RKO (cell line): ENCODE measurements at places on chromosomes 7 and 10.

DNA sequence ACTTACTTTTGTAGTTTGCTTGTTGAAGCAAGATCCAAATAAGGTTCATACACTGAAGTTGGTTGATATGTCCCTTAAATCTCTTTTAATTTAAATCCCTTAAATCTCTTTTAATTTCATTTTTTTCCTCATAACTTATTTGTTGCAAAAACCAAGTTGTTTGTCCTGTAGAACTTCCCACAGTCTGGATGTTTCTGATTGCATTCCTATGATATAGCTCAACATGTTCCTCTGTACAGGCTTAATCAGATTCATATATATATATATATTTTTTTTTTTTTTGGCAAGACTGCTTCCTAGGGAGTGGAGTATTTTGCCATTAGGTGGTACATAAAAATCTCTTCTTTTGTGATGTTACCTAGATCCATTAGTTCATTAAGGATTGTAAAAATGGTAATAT is 174.9 kb upstream of the MKLN1 start:
- no peak for DNase-seq

GRCh38 chr7:155869784-155870076 is 57.5 kb upstream of the SHH start:
- DNase-seq, result no peak

DNA sequence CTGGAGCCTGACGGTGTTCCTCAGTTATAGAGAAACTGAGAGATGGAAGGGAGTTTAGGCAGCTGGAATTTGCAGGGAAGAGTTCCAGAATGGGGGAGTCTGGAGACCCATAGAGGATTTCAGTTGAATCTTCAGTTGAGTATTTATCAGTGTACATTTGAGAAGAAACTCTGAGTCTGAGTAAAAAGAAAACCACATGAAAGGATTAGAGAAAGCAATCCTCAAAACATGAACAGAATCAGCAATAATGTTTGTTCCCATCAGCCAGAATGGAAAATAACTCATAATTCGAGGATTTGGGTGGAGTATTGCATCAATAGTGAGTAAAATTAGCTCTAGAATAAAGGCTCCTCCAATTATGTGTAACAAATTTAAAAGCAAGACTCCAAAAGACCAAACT is 130.0 kb upstream of the AHR start:
- no peak for DNase-seq

- DNase-seq, result no peak
These were observed 71.8 kb downstream of the HHEX start for GRCh38 chr10:92761571-92761970.

- DNase-seq, result no peak
These were observed 283.0 kb downstream of the USP6NL start for GRCh38 chr10:11328264-11329061.

DNA sequence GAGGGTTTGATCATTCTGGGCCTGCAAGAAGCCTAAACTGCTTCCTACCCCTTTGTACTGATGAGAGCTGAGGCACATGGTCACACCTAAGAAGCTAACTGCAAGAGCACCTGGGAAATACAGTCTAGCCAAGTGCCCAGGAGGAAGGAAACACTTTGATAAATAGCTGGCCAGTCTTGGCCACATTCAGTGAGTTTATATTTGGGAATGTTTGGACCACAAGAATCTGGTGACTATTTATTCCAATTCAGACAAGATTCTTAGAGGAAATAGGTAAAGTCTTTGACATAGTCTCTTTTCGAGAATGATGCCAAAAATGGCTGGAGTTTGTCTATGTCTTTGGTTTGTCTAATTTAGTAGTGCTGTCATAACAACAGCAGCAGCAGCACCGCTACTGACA is 213.6 kb downstream of the KIF20B start:
- DNase-seq, result no peak

DNA sequence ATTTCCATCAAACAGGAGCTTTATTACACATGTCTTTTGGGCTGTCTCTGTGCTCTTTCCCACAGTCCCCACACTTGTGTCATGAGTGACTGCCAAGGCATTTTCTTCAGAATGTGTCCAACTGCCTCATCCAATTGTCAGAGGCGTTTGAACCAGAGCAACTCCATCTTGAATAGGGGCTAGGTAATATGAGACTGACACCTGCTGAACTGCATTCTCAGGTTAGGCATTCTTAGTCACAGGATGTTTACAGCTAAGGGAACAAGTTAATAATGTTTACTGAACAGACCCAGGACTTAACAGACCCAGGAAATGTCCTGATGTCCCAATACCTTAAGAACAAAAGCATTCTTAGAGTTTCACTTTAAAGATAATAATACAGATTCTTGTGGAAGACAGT is 595.5 kb downstream of the REEP3 start:
- DNase-seq, result no peak

DNA sequence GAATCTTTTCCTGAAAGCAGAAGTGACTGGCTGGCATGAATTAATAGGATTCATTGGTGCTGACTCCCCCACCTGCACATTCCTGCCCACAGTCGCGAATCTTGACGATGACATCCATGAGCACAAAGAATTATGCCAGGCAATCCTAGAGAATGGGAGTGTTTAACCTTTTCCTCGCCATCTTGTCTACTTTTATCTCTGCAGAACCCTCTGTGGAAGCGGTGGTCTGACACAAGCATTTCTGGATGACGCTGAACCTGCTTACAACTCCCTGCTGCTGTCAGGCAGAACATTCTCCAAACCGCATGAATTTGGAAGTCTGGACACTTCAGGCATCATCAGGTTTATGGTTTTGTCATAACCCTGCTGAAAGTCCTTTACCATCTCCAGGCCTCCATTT is 36.5 kb downstream of the KLF6 start:
- DNase-seq, result no peak

DNA sequence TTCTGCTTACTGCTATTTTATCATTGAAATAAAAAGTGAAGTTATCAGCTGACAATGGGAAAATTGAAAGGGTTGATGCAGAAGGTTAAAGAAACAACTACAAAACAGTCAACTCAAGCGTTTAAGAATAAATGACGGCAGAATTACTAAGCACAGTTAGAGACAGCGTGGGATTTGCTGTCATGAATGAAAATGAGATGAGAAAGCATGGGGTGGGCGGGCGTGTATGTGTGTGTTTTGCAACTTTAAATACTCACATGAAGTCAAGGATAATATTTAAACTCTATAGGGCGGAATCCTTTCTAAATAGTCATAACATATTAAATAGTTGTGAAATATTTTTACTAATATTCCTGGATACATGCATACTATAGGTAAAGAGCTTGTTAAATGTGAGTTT is 450.8 kb downstream of the ETV1 start:
- no peak for DNase-seq

DNA sequence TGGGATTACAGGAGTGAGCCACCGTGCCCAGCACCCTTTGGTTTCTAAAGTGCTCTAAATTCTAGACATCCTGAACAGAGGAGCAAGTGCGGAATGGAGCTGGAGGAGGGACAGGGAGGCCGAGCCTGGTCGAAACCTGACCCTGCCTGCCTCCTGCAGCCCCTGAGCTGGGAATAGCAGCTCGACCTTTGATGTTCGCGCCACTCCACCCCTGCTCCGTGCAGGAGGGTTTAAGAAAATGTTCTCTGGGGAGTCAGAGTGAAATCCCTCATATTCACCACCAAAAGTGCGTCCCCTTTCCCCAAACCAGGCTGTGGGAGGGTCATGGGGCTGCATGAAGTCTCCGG is 1.8 kb downstream of the PGAM2 start:
- no peak for DNase-seq

GRCh38 chr7:105677817-105678573 is 96.7 kb upstream of the EFCAB10 start:
- DNase-seq, result no peak

- DNase-seq, result no peak
These were observed 33.9 kb downstream of the LIPJ start for GRCh38 chr10:88620441-88620840.

DNA sequence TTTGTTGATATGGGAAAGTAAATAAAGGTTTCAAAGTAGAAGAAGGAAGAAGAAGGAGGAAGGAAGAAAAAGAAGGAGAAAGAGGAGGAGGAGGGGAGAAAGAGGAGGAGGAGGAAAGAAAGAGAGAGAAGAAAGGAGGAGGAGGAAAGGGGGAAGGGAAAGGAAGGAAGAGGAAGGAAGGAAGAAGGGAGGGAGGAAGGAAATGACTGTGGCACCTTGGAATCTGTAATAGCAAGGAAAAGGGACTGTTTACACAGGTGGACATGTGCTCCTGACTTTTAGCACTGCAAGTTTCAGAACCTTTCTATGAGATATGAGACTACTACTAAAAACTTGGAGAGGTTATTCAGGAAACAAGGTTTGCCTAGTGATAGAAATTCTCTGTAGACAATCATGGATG is 153.2 kb downstream of the BTAF1 start:
- no peak for DNase-seq

DNA sequence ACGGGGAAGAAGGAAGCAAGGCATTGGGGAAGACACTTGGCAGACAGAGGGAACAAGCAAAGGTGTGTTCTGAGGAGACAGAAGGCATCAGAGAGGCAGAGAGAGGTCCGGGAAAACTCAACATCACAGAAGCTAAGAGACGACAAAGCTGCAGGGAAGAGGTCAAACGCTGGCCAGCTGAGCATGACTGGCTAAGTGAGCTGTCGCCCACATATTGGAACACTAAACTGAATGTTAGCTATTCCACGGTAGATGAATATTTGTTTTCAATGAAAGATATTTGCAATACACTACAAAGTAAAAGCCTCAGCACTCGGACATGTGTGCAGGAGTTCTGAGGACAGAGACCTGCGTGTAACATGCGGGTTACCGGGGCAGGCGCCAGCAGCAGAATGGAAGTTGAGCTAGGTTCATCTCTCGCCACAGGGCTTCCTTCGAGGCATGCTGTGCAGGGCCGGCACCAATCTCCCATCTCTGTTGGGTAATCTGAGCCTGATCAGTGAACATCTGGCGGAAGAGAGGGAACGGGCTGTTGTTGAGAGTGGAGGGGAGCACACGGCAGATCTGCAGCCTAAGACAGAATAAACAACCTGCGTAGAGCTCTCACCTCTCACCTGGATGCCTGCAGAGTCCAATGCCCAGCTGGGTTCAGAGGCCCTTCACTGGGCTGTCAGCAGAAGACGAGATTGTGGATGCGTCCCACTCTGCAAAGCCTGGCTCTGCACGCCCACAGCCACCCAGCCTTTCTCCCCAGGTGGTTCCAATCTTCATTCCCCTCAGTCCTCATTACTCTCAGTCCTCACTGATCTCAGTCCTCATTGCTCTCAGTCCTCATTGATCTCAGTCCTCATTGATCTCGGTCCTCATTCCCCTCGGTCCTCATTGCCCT is 35.9 kb downstream of the INSIG1 start:
- no peak for DNase-seq

- DNase-seq, result no peak
These were observed 383.1 kb upstream of the VSTM2A start for GRCh38 chr7:54159088-54159487.

DNA sequence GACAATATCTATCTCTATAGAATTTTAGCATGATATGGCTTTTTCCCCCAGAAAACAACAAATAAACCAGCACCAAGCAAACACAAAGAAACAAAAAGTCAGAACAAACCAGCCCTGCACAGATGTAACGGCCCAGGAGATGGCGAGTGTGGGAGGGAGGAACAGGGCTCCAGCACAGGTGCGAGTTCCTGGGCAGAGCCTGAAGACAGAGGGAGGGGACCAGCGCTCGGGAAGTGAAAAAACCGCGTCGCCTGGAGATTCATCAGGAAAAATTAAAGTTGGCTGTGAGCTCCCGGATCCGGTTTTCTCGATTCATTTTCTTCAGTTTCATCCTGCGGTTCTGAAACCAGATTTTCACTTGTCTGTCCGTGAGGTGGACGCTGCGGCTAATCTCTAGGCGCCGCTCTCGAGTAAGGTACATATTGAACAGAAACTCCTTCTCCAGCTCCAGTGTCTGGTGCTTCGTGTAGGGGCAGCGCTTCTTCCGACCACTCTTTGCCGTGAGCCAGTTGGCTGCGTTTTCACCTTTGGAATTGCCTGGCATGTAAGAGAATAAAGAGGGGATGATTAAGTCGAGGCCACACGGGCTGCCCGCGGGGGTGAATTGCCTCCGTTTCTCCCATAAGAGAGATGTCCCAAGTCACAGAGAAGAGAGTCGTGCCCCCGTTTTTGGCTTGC is 2.3 kb downstream of the HOXA10 start:
- peak; percentile 69 for DNase-seq

DNA sequence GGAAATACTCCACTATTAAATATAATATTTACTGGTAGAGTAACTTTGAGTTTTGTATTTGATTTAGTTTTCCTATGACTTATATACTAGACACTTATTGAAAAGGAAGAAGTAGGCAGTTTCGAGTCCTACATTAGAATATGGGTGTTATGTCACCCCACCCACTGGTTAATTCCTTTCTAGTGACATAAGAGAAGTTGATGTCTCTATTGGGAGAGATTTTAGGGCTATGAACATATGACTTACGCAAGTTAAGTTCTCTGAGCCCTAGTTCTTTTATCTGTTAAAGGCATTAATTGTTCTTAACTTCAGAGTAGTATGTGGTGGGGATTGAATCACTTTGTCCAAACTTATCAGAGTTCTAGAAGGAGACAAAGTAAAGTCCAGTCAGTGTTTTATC is 30.5 kb downstream of the CPED1 start:
- peak; percentile 16 for DNase-seq

DNA sequence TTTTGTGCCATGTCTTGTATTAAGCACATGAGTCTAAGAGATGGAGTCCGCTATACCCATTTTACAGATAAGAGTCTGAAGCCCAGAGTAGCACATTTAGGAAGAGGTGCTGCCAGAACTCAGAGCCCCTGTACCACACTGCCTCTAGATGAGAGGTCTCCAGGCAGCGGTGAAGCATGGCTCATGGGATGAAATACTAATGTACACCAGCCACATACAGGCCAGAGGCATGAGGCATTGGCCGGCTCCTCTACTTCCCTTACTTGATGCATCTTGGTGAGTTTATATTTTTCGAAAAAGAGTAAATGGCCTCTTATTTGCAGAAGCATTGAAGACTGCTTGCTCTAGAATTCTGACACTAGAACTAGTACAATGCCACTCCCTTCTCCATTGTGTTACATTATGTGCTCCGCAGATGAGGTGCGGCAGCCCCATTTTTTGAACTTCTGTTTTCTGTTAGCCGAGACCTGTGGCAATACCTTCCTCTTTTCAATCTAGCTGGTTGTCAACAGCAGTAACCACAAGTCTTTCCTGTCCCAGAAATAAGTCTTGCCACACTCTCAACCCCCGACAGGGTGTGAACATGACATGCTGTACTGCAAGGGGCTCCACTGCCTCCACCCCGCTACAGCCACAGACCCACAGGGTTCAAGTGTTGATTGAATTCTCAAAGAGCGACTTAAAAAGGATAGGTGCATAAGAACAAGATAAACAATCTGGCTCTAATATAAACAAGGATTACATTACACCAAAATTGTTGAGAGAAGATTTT is 145.3 kb downstream of the CELF2 start:
- DNase-seq, result no peak

GRCh38 chr10:122981066-122981464 is 864 bp downstream of the PSTK start:
- DNase-seq, result peak; percentile 83

- DNase-seq, result no peak
These were observed 31.1 kb downstream of the SKIDA1 start for GRCh38 chr10:21494191-21495001.
